Kidney capillary endothelial cell (primary cell): ENCODE measurements at places on chromosomes 4 and X.

- peak; percentile 37 for DNase-seq
Measured at GRCh38 chrX:51336584-51336983, 4.0 kb downstream of the NUDT10 start.

DNA sequence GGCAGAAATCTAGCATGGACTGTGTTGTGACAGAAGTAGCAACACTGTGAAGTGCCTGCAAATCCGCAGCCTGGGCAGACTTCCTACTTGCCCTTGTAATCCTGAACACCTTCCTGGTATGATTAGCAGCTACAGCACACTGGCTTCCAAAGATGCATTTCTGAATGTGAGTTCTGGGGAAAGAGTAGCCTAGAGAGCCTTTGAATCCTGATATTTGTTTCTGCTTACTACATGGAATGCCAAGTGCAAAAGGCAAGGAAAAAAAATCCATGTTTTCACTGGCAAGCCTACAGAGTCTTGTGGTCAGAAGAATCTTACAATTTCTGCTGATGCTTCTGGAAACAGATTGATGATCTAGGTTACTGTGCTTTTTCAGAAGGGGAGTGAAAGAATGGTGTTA lies 223.7 kb downstream of the COL25A1 start:
- DNase-seq, result no peak

GRCh38 chr4:172096786-172097185 lies 283.6 kb downstream of the GALNTL6 start:
- no peak for DNase-seq

GRCh38 chr4:143587703-143588102 lies 74.2 kb downstream of the SMARCA5 start:
- DNase-seq, result no peak

GRCh38 chr4:19575924-19576323 lies 675.8 kb upstream of the SLIT2 start:
- no peak for DNase-seq

DNA sequence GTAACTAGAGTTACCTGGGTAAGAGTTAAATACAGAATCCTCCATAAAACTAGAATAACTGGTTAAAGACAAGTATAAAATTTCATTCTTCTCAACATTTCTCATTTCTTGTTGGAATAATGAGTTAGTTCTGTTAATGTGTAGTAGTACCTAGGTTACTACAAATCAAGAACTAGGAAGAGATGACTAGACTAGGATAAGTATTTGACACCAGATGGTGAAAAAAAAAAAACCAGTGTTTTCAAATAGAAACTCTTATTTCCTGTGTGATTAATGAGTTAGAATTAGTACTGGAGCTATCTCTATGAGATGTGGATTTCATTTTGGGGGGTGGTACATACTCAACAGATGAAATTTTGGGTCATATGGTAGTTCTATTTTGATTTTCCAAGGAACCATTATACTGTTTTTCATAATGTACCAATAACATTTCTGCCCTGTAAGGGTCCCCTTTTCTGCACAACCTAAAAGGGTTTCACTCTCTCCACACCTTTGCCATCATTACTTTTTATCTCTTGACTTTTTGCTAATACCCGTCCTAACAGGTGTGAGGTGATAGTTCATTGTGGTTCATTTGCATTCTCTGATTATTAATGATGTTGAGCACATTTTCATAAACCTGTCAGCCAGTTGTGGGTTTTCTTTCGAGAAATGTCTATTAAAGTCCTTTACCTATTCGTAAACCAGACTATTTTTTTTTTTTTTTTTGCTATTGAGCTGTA lies 1.7 kb upstream of the VCX start:
- no peak for DNase-seq

DNA sequence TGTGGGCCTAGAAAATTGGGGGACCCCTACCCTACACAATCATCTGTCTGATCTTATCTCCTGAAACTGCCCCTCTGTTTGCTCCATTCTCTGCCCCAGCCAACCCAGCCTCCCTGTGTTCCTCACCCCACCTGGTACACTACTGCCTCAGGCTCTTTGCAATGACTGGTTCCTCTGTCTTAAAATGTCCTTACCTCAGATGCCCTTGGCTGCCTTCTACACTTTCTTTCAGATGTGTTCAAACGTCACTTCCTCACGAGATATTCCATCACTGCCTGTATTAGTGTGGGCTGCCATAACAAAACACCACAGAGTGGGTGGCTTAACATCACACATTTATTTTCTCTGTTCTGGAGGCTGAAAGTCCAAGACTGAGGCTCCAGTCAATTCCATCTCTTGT lies 29.2 kb downstream of the QDPR start:
- no peak for DNase-seq

DNA sequence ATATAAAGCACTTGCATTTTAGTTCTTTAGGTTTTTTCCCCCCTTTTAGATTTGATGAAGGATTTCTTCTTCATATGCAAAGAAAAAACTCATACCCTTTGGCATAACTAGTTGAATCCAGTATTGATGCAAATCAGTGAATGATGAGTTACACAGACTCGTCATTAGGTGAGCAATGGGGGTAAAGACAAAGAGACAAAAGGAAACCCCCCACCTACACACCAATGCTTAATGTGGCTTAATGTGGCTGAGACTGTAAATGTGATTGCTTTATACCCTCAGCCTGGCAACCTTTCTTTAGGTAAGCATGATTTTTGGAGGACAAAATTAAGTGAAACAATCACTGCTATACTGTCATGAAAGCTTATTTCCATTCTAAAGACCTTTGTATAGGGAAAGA lies 39.5 kb downstream of the CD40LG start:
- no peak for DNase-seq

- DNase-seq, result no peak
Measured at GRCh38 chr4:113809311-113809710, 47.8 kb upstream of the CAMK2D start.

GRCh38 chr4:173288698-173289352 lies 45.3 kb downstream of the HMGB2 start:
- DNase-seq, result no peak

DNA sequence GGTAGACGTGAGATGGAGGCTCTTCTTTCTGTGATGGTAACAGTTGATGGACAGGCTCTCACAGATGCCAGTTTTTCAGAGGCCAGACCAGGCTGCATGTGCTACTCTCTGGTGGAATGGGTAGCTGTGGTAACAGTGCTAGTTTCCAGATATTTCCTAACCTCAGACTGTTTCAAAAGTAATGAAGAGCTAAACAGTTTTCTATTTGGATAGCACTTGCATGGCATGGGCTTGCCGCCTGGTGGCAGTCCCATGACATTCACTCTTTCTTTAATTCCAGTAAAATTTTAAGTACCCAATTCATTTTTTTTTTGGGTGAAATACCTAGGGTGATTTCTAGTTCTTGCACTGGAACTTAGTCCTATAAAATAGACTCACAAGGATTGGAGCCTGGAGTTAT lies 220.2 kb upstream of the MAD2L1 start:
- DNase-seq, result no peak
